ENCODE measurements at places on chromosomes 6 and 20. TPM values are rescaled to one million over a fixed set of nuclear protein-coding genes. Genes with fewer than 3 reads are reported as not detected.

Gene CHD6
- 31.7 TPM for total RNA-seq

- H3K27me3 ChIP-seq: no peaks in the 10 kb centered on the region
- H3K4me1 ChIP-seq: peaks cover 21% of the 10 kb centered on the region
- no peak overlapping the region for H3K4me3 ChIP-seq
- peak; percentile 85 for DNase-seq
Measured at GRCh38 chr6:80541181-80541580, 434.7 kb downstream of the BCKDHB start.

Gene HLA-DQA2
- total RNA-seq: not detected

Gene LGSN
- not detected for total RNA-seq

GRCh38 chr6:6818078-6818639 is 229.6 kb downstream of the LY86 start:
- no peaks in the 10 kb centered on the region for H3K4me1 ChIP-seq
- no peak overlapping the region for H3K4me3 ChIP-seq
- no peak overlapping the region for H3K27ac ChIP-seq

Gene EMILIN3
- total RNA-seq: under 0.01 TPM

Gene NMBR
- not detected for total RNA-seq

Gene HS3ST5
- total RNA-seq: not detected

DNA sequence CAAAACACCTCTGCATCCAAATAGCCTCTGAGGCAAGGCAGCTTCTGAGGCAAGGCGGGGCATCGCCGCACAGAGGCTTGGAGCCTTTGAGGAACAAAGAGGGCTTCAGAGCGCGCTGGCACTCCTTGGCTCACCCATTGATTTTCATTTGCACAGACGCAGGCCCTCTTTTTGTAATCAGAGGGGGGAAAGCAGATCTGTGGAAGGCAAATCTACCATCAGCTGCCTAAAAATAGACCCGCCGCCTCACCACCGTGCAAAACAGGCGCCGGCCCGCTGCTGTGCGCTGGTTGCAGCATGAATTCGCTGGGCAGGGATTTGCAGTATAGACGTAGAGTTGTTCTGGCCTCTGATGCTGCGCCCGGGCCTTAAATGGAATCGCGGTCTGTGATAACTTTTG is 69.9 kb upstream of the STMND1 start:
- no peaks in the 10 kb centered on the region for H3K27me3 ChIP-seq
- H3K36me3 ChIP-seq: no peaks in the 10 kb centered on the region
- no peak for DNase-seq
- peaks cover 7% of the 10 kb centered on the region for H3K4me1 ChIP-seq
- peak overlapping the region; percentile 15 for H3K27ac ChIP-seq

- peaks cover 74% of the 10 kb centered on the region for H3K27me3 ChIP-seq
- peaks cover 2% of the 10 kb centered on the region for H3K4me1 ChIP-seq
- H3K36me3 ChIP-seq: no peaks in the 10 kb centered on the region
- no peak overlapping the region for H3K27ac ChIP-seq
- H3K4me3 ChIP-seq: no peak overlapping the region
- DNase-seq: no peak
Measured at GRCh38 chr6:41375598-41376151, 40.3 kb downstream of the NCR2 start.

Gene THBD
- total RNA-seq: under 0.01 TPM

- H3K27ac ChIP-seq: no peak overlapping the region
- H3K4me3 ChIP-seq: no peak overlapping the region
- DNase-seq: no peak
- H3K36me3 ChIP-seq: no peaks in the 10 kb centered on the region
- H3K4me1 ChIP-seq: no peaks in the 10 kb centered on the region
- H3K27me3 ChIP-seq: no peaks in the 10 kb centered on the region
Measured at GRCh38 chr20:20267685-20268370, 100.1 kb upstream of the INSM1 start.

Gene CYP24A1
- not detected for total RNA-seq

DNA sequence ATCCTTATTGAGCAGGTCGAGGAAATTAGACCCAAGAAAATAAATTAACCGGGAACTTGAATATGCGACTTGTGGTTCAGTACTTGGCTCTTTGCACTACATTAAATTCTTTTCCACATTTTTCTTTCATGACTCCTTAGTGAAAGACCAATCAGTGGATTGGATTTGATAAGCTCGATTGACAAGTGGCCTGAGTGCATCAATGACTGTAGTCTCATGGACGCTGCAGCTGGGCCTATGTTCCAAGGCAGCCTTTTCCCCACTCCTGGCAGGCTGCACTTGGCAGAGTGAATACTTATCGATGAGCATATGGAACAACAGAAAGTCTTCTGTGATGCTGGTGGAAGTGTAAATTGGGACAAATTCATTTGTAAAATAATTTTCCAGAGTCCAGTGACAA is 210.8 kb upstream of the EXOC2 start:
- no peaks in the 10 kb centered on the region for H3K36me3 ChIP-seq
- no peaks in the 10 kb centered on the region for H3K4me1 ChIP-seq
- peak; percentile 36 for DNase-seq

Gene COL19A1
- total RNA-seq: under 0.01 TPM

DNA sequence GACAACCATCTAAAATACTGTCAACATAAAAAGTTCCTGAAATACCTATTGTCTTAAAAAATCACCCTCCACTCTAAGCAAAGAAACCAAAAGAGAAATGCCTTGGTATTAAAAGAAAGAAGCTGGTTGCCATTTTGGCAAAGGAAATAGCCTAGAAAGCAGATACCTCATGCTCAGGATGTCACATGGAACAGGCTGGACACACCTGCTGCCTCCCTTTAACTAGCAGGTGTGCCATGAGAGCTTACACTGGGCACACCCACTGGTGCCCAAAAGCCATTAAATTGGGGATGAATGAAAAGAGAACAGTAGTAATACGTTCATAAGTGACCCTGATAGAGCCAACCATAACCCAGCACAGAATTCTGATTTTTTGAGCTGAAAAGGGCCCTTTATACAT is 1.5 kb downstream of the SLC23A2 start:
- H3K4me3 ChIP-seq: peak overlapping the region; percentile 90
- no peaks in the 10 kb centered on the region for H3K36me3 ChIP-seq
- DNase-seq: no peak
- peaks cover 6% of the 10 kb centered on the region for H3K4me1 ChIP-seq
- H3K27me3 ChIP-seq: no peaks in the 10 kb centered on the region

Gene SPATS1
- total RNA-seq: not detected

Gene COL9A3
- total RNA-seq: 0.28 TPM

GRCh38 chr20:32195581-32195980 is 12.0 kb downstream of the PLAGL2 start:
- peaks cover 48% of the 10 kb centered on the region for H3K36me3 ChIP-seq
- no peak overlapping the region for H3K4me3 ChIP-seq
- H3K27ac ChIP-seq: no peak overlapping the region

Gene FAM83C
- not detected for total RNA-seq

Gene TRIM10
- not detected for total RNA-seq

- no peak overlapping the region for H3K4me3 ChIP-seq
- peaks cover 5% of the 10 kb centered on the region for H3K27me3 ChIP-seq
- H3K36me3 ChIP-seq: no peaks in the 10 kb centered on the region
- DNase-seq: peak; percentile 28
Measured at GRCh38 chr6:3868544-3868943, 19.4 kb downstream of the FAM50B start.

DNA sequence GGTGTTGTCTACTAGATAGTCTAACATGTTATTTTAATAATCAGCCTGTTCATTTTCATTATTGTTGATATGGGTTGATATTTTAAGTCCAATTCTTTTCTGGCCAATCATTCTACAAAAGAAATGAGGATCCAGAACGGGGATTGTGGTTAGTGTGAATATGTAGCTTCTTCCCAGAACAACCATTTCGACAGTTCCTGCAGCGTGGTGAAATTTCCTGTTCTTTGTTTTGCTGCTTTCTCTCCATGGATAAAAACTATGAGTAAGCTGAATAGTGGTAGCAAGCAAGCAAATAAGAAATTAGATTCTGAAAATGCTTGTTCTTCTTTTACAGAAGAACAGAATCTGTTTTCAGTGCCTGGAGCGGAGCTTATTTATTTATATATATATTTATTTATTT is 65.5 kb upstream of the F13A1 start:
- no peak overlapping the region for H3K4me3 ChIP-seq
- H3K36me3 ChIP-seq: no peaks in the 10 kb centered on the region
- DNase-seq: no peak
- no peaks in the 10 kb centered on the region for H3K27me3 ChIP-seq

DNA sequence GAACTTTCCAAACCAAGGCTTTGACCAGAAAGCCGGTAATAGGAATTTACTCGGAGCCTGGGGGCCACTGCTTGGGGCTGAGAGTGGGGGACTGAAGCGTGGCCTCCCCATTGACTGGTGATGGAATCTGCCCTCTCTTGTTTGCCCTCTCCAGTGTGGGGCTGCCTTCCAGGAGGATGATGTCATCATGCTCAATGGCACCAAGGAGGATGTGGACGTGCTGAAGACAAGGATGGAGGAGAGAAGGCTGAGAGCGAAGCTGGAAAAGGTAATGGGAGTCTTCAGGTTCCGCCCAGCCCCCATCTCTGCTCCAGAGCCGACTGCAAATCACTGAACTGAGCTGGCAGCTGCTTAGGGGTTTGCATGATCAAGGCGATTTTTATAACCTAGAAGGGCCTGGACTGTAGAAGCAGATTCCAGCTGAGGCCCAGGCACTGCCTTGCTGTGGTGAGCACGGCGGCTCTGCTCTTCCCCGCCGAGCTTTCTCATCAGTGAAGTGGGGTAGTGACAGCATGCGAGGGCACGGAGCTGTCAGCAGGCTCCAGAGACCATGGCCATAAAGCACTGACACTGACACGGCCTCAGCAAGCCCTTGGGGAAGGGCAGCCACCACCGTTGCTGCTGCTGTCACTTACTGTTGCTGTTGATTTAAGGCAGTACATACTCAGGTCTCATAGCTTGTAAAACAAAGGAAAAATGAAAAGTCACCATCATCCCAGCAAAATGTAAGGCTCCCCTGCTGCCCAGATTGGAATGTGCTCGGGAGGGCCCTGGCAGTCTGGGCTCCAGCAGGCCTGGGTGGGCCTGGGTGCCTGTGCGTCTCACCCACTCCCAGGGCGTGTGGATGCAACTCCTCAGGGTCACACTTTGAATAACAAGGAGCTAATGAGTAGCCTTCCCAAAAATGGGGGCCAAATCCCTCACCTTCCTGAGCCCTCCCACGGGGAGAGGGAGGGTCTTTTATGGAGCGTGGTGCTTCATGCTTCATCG is 11.1 kb upstream of the FAM209A start:
- peak; percentile 7 for DNase-seq
- H3K36me3 ChIP-seq: peaks cover 29% of the 10 kb centered on the region
- H3K4me3 ChIP-seq: no peak overlapping the region

- no peak for DNase-seq
- no peak overlapping the region for H3K27ac ChIP-seq
- H3K4me3 ChIP-seq: no peak overlapping the region
- no peaks in the 10 kb centered on the region for H3K36me3 ChIP-seq
- H3K4me1 ChIP-seq: no peaks in the 10 kb centered on the region
Measured at GRCh38 chr20:13142143-13142542, 78.9 kb upstream of the ISM1 start.

- no peak overlapping the region for H3K27ac ChIP-seq
- no peak overlapping the region for H3K4me3 ChIP-seq
- peak; percentile 23 for DNase-seq
- H3K36me3 ChIP-seq: no peaks in the 10 kb centered on the region
- H3K27me3 ChIP-seq: no peaks in the 10 kb centered on the region
Measured at GRCh38 chr6:131823276-131823902, 15.6 kb downstream of the ENPP1 start.

- no peak overlapping the region for H3K4me3 ChIP-seq
- no peak for DNase-seq
- H3K27ac ChIP-seq: no peak overlapping the region
- no peaks in the 10 kb centered on the region for H3K4me1 ChIP-seq
- H3K27me3 ChIP-seq: peaks cover 15% of the 10 kb centered on the region
Measured at GRCh38 chr20:32963176-32963575, 41.1 kb downstream of the SUN5 start.

Gene NKAIN4
- not detected for total RNA-seq

DNA sequence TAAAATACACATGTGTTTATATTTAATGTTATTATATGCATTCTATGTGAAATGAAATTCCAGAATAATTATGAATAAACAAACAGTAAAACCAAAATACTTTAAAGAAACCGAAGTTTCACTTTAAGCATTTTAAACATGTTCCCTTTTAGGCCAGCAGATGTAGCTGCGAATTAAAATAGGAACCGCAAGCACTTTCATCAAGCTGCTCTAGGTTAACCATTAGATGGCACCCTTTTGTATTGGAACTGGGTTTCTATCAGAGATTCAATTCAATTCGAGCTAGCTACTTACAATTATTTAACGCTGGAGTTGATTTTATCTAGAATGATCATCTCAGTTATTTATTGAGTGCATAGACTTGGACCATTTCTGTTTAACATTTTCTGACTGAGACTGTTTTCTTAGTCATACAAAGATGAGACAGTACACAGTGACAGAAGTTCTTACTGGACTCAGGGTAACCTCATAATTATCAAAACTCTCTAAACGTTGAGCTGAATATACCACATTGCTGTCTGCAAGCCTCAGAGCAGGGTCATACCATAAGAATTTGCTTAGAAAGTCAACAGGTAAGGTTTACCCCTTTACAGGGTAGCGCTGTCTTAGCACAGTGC is 8.5 kb downstream of the TMEM242 start:
- H3K27me3 ChIP-seq: no peaks in the 10 kb centered on the region
- no peak overlapping the region for H3K27ac ChIP-seq
- peaks cover 3% of the 10 kb centered on the region for H3K4me1 ChIP-seq
- peak; percentile 85 for DNase-seq
- peaks cover 34% of the 10 kb centered on the region for H3K36me3 ChIP-seq

Gene ETV7
- 0.18 TPM for total RNA-seq

GRCh38 chr20:32649697-32650400 is 23.9 kb downstream of the C20orf203 start:
- peaks cover 11% of the 10 kb centered on the region for H3K27me3 ChIP-seq
- DNase-seq: no peak
- no peaks in the 10 kb centered on the region for H3K4me1 ChIP-seq
- H3K4me3 ChIP-seq: no peak overlapping the region

- H3K4me1 ChIP-seq: peaks cover 6% of the 10 kb centered on the region
- H3K36me3 ChIP-seq: no peaks in the 10 kb centered on the region
- no peaks in the 10 kb centered on the region for H3K27me3 ChIP-seq
- DNase-seq: no peak
Measured at GRCh38 chr6:73699676-73700459, 3.9 kb downstream of the CD109 start.

DNA sequence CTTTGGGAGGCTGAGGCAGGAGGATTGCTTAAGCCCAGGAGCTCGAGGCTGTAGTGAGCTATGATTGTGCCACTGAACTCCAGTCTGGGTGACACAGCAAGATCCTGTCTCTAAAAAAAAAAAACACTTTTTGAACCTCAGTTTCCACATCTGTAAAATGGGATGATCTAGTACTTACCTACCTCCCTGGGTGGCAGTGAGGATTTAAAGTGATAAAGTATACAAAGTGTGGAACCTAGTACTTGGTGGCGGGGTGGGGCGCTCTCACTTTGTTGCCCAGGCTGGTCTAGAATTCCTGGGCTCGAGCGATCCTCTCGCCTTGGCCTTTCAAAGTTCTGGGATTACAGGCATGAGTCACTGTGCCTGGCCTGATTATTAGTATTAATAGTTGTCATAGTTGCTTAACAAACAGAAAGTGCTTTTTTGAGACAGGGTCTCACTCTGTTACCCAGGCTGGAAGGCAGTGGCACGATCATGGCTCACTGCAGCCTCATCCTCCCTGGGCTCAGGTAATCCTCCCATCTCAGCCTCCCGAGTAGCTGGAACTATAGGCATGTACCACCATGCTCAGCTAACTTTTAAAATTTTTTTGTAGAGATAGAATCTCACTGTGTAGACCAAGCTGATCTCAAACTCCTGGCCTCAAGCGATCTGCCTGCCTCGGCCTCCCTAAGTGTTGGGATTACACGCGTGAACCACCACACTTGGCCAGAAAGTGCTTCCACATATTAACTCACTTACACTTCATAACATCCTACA is 7.0 kb upstream of the PLTP start:
- no peaks in the 10 kb centered on the region for H3K27me3 ChIP-seq
- peak; percentile 21 for DNase-seq
- no peaks in the 10 kb centered on the region for H3K36me3 ChIP-seq
- H3K4me3 ChIP-seq: no peak overlapping the region
- peaks cover 27% of the 10 kb centered on the region for H3K4me1 ChIP-seq
